ENCODE measurements at places on chromosomes 3 and 15.
A peak's percentile ranks its signal among the peaks of the same experiment; 100 is the strongest.

GRCh38 chr3:27721717-27722564, at the start of gene EOMES:
Gene EOMES (minus strand): TSS chr3:27722323. CDS start chr3:27722294, 29 bp downstream.
- DNase-seq = peak; percentile 67

- no peak for DNase-seq
Measured at GRCh38 chr3:114553949-114554593, 260.2 kb downstream of the TIGIT start.

DNA sequence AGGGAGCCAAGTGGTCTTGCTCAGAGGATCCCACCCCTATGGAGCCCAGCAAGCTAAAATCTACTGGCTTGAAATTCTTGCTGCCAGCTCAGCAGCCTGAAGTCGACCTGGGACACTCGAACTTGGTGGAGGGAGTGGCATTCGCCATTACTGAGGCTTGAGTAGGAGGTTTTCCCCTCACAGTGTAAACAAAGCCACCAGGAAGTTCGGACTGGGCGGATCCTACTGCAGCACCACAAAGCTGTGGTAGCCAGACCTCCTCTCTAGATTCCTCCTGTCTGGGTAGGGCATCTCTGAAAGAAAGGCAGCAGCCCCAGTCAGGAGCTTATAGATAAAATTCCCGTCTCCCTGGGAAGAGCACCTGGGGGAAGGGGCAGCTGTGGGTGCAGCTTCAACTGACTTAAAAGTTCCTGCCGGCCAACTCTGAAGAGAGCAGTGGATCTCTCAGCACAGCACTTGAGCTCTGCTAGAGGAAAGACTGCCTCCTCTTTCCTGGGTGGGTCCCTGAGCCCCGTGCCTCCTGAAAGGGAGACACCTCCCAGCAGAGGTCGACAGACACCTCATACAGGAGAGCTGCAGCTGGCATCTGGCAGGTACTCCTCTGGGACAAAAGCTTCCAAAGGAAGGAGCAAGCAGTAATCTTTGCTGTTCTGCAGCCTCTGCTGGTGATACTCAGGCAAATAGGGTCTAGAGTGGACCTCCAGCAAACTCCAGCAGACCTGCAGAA, 576.3 kb upstream of the NECTIN3 start:
- DNase-seq = no peak

DNA sequence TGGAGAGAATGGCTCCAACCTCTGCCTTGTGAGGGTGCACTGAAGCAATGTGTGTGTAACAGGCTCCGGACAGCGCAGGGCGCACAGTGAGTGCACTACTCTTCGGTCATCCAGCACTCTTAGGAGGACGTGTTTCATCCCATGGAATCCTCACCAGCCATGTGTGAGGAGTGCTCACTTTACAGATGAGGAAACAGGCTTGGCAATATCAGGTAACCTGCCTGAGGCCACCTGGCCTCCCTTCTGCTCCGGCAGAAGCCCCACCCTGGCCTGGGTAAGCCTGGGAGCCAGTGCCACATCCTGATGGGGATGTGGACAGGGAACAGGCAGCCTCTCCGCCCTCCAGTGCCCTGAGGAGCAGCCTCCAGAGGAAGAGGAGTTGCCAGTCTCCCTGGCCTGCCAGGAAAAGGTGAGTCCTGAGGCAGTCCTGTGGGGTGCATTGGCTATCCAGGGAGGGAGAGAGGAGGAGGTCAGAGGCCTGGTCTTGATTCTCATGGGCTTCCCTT, 39.4 kb upstream of the LIMD1 start:
- DNase-seq = no peak

DNA sequence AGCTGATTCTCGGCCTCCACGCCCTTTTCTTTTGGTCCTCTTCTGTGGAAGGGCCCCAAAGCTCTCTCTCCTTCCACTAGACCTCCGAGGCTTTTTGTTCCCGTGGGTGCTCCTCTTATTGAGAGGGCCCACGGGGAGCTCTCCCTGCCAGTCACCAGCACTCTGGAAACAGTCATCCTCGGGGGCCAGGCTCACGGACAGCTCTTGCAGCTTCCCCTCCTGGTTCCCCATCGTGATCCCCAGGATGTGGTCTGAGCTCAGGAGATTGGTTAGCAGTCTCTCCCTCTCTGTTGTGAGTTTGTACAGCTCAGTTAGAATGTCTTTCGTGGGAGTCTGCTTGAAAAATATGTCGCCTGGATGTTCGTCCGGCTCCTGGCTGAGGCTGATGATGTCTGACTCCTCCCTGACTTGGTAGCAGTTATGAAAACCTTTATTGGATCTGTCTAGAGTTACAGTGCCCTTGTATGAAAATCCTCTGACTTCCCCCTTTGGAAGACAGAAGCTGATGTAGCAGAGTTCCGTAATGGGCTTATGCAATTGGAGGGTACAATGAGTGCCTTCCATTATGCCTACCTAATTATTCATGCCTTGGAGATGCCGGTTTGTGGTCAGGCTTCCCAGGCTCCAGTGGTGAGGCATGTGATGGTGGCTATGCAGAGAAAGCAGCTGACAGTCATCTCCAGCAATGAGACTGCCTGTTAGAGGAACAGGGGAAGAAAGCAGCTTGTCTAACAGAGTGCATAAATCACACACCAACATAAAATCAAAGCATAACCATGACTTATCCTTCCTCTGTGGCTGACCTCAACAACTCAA, 40.0 kb downstream of the FMN1 start:
- no peak for DNase-seq

DNA sequence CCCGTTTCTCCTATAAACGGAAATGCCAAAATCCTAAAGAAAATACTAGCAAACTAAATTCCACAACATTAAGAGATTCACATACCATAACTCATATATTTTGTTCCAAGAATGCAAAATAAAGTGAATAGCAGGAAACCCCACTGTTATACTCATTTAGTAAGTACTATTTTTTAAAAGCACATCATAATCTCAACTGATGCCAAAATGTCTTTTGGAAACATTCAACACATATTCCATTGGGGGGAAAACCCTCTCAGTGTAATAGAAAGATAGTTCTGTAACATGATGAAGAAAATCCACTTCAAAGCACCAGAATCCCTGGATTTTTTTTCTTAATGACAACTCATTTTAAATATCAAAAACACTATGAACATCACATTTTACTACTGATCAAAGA, 93.0 kb upstream of the EIF1B start:
- DNase-seq = no peak

DNA sequence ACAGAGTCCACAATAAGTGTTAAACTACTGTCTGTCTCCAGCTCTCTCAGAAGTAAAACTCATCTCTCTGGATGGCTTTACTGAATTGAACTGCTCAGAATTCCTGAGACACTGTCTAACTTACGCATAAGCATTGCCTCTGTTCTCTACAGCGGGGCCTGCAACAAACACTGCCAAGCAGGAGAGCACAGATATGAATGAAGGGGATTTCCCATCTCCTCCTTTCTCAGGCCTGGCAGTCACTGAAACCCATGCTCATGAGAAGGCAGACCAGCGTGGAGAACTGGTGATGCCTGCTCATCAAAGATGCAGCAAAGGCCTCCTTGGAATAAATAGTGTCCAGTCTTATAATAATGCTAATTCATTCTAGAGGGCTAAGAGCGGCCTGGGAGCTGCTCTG, 10.3 kb downstream of the RASGRP1 start:
- peak; percentile 38 for DNase-seq

GRCh38 chr3:85783291-85783690, 824.5 kb downstream of the CADM2 start:
- no peak for DNase-seq

- DNase-seq = no peak
Measured at GRCh38 chr3:29275309-29275708, 5.6 kb upstream of the RBMS3 start.

GRCh38 chr15:87901926-87902690, 354.4 kb downstream of the NTRK3 start:
- no peak for DNase-seq

DNA sequence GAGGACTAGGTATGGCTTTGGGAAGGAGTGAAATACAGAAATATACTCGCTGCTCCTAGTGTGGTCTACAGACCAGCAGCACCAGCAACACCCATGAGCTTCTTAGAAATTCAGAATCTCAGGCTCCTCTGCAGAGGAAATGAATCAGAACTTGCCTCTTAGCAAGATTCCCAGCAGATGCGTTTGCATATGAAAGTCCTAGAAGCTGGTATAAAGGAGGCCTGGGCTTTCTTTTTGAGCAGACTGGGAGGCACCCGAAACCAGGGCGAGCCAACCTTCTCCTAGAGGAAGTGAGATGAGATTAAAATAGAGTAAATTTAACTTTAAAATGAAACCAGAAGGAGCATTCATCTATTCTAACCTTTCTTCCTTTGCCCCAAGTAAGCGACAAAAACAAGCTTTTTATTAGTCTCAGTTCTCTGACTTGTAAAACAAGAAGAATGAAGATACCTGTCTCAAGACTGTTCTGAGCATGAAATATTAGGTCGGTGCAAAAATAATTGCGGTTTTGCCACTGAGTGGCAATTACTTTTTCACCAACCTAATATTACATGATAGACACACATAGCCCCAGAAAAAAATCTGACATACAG, 140.0 kb downstream of the PDZRN3 start:
- DNase-seq = no peak

- no peak for DNase-seq
Measured at GRCh38 chr3:129065720-129066073, 5.1 kb downstream of the GP9 start.

- DNase-seq = peak; percentile 63
Measured at GRCh38 chr3:179015551-179016020, 56.0 kb downstream of the ZMAT3 start.
